ENCODE measurements at places on chromosomes 13 and 19.

DNA sequence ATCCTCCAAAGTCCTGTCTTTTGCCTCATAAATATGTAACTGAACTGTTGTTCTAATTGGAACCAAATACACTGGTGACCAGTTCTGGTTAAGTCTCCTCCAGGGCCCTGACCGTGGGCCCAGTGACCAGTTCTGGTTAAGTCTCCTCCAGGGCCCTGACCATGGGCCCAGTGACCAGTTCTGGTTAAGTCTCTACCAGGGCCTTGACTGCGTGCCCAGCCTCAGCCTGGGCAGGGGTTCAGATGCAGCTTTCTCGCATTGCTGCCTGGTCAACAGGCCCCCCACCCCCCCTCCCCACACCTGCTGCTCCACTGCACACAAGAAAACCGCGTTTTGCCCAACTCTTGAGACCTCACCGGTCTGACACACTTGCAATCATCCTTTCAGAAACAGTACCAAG is 3.8 kb upstream of the GRTP1 start:
- DNase-seq: no peak

DNA sequence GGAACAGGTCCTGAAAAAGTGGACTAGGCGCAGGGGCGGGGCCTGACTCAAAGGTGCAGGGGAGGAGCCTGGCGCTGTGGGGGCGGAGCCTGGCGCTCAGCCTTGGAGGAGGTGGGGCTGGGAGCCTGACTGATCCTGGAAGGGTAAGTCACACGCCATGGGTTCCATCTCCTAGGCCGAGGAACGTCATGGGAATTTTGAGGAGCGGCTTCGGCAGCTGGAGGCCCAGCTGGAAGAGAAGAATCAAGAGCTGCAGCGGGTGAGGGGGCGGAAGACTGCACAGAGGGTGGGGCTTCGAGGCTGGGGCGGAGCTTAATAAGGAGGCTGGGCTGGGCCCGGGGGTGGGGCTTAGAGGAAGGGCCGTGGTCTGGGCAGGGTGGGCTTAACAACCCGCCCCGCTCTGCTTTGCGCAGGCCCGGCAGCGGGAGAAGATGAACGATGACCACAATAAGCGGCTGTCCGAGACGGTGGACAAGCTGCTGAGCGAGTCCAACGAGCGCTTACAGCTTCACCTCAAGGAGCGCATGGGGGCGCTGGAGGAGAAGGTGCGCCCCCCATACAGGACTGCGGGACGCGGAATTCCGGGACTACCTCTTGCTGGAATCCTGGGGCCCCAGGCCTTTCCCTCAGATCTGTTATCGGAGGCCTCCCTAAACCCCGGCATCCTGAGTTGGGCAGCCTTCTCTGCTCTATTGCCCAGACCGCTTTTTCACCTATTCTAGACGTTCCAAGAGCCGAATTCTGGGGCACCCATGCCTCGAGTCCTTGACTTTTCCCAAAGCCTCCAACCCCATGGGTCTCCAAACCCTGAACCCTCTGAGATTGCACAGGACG is 14.5 kb downstream of the PPFIA3 start:
- no peak for DNase-seq

- DNase-seq: no peak
Measured at GRCh38 chr13:114264886-114265611, 16.4 kb upstream of the UPF3A start.

DNA sequence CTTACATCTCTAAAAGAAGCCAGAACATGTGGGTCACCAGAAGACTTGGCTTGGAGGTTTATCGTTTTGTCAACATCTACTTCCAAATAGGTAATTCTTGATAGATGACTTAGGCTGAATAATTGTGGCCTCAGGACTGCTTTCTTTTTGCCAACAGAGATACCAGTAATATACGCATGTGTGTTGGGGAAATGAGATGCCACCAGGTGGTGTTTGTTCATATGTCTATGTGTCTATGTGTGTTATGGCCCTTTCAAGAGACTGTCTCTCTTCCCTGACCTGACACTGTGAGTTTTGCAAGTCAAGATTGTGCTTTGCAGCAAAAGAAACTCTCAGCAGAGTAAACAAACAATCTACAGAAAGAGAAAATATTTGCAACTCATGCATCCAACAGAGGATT is 31.6 kb upstream of the METTL21C start:
- DNase-seq: no peak

DNA sequence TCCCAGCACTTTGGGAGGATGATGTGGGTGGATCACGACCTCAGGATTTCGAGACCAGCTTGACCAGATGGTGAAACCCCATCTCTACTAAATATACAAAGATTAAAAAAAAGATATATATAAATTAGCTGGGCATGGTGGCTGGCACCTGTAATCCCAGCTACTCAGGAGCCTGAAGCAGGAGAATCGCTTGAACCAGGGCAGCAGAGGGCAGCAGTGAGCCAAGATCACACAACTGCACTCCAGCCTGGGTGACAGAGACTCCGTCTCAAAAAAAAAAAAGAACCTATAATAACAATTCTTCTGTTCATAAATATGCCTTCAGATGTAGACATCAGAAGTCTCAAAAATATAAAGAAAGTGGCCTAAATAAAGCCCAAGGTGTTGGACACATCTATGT is 7.6 kb downstream of the ZNF737 start:
- no peak for DNase-seq

DNA sequence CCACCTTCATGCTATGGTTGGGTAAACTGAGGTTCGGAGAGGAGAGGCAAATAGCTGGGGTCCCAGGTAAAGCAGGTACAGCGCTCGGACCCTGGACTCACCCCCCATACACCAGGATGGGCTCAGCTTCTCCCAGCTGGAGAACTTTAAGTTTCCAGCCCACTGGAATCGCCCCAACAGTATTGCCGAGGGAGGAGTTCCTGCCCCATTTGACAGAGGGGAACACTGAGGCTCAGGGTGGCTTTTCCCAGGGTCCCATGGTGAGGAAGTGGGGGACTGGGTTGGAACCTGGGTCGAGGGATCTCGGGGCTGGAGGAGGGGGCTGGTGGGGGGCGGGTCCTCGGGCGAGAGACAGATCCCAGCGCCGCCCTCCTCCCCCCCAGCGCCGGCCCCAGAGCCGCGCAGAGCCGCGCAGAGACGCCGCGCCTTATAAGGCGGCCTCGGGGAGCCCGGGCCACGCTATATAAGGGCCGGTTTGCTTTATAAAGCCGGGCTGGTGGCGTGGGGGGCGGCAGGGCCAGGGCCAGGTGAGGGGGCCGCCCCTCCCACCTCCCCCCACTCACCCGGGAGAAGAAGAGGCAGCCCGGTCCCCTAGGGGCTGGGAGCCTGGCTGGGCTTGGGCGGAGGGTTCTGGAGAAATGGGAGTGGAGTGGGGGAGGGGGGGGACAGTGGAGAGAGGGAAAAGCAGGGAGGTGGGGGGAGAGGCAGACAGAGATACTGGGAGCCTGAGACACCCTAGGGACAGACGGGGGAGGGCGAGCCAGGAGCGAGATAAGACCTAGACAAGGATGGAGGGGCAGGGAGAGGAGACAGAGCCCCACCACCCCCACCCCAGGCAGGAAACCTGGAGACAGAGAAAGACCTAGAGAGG is 1.1 kb downstream of the CNN1 start:
- no peak for DNase-seq

DNA sequence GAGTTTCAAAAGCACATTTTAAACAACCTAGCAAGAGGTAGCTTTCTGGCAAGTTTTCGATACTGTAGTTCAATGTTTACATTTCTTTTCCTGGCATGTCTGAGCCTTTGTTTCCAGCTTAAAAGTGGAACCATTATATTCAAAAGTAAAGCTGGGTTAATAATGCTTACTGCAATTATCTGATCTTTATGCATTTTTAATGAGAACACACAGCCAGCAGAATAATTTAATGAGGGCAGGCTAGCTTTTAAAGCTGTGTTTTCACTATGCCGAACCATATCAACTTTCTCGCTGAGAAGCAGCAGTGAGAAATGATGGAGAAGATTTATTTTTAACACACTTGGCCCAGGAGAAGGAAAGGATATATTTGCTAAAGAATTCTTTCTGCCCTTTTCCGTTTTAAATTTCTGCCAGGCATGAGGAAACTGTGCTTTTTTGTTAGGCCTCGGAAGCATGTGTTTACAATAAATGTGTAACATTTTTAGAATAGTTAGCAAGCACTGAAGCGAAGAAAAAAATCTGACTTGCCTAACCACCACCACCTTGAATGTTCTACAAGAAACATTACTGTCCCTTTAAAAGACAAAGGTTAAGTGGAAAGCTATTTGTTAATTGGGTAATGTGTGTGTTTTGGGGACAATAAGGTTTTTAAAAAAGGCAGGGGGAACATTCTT is 1.0 kb downstream of the MBNL2 start:
- no peak for DNase-seq

DNA sequence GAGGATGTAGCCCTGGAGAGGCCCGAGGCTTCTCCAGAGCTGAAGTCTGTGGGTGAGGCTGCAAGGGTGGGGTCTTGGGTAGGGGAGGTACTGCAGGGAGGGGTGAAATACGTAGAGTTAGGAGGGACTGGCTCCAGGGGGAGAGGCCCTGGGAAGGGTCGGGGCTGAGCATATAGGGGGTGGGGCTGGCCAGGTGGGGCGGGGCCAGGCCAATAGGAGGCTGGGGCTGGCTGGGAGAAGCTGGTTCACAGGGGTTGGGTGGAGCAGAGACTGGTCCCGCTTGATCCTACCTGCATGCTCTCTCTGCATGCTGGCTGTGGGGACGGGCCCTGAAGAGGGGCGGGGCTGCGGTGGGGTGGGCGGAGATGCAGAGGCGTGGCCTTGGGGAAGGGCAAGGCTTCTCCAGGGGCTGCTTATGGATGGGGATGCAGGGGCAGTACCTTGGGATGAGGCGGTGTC is 51.9 kb downstream of the CELF5 start:
- DNase-seq: no peak

GRCh38 chr13:114161028-114161556 is 18.0 kb upstream of the CFAP97D2 start:
- DNase-seq: no peak

GRCh38 chr19:54114340-54115108 is 933 bp downstream of the TFPT start:
- peak; percentile 10 for DNase-seq

DNA sequence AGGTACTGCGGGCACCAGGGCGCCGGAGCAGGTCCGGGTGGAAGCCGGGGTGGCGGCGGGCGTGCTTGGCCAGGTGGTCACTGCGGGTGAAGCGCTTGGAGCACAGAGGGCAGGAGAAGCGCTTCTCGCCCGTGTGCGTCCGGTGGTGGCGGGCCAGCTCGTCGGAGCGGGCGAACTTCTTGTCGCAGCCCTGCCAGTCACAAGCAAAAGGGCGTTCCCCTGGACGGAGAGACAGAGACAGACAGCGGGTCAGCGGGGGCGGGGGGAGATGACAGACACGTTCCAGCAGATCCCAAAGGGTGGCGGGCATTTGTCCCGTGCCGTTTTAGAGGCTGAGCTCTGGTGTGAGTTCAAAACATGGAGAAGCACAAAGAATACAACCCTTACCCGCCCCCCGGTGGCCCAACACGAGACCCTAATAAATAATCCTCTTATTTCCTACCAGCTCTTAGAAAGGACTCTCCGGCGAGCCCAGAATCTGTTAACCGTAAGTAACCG is 6.3 kb upstream of the REXO1 start:
- no peak for DNase-seq

GRCh38 chr13:20499986-20500385 is 25.7 kb downstream of the CRYL1 start:
- DNase-seq: no peak

- DNase-seq: no peak
Measured at GRCh38 chr13:38647312-38647711, 39.6 kb upstream of the FREM2 start.

DNA sequence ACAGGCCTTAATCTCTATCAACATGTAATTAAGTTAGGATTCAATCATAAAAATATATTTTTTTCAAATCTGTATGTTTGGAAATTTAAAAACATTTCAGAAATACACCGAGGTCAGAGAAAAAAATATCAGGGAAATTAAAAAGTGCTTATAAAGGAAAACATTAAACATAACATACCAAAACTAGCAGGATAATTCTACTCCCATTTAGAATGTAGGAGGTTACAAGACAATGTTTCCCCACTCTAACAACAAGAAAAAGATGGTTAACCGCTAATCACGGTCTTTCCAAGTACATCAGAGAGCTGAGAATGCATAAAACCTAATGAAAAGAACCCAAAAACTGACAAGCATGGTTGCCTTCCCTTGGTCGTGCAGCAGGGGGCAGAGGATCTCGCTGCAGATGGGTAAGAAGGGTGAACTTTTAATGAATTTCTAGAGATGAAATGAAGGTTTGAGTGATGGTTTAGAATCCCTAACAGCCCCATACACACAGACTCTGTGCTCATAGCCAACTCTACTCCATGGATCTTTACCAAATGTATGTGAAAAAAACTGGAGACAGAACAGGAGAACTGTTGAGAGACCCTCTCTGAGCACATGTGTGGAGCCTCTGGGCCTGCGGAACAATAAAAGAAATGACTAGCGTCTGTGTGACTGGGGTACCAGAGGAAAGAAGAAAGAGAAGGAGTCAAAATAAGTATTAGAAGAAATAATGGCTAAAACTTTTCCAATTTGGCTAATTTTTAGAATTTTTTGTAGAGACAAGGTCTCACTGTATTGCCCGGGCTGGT is 51.3 kb upstream of the LSM14A start:
- no peak for DNase-seq

DNA sequence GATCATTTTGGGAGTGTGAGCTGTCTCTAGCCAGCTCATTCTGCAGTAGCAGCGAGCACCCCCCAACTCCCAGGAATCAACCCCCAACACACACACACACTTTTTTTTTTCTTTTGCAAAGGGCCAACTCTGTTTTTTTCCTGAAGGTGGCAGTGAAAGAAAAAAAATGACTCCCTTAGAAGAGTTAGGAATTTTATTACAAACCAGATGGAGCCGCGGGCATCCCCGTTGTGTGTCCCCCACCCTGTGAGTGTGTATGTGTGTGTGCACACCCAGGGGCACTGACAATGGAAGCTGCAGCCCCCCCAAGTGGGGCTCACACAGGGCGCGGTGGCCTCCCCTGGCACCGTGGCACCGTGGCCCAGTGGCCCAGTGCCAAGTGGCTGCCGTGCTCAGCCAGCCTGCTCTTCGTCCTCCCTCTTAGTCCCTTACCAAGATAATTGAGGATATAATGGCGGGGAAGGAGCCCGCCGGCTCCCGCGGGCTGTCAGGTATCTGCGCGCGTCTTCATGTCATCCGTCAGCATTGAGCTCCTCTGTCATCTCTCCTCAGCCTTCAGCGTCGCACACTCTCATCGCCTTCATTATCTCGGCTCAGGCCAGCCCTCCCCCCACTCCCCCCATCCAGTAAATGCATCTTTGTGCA is 314.1 kb downstream of the ZNF536 start:
- DNase-seq: no peak

DNA sequence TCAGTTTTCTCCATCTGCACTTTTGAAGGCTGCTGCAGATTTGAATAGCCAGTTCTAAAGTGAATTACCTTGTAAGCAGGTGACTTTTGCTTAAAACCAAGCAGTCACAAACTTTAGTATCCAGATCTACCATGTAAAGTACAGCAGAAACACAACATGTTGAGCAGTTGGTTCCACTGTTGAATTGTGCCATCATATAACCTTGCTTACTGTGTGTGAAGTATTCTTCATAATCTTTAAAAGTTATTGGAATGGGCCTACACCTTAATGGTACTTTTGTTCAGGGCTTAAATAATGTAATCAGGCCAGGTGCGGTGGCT is 23.2 kb upstream of the MTUS2 start:
- no peak for DNase-seq

GRCh38 chr19:17339088-17339741 is 1.9 kb downstream of the GTPBP3 start:
- DNase-seq: no peak

- no peak for DNase-seq
Measured at GRCh38 chr13:109900320-109900719, 113.9 kb upstream of the IRS2 start.
